ENCODE measurements at places on chromosomes 3 and 15.

GRCh38 chr15:27769652-27770051 is 329.5 kb downstream of the OCA2 start:
- no peak for DNase-seq

DNA sequence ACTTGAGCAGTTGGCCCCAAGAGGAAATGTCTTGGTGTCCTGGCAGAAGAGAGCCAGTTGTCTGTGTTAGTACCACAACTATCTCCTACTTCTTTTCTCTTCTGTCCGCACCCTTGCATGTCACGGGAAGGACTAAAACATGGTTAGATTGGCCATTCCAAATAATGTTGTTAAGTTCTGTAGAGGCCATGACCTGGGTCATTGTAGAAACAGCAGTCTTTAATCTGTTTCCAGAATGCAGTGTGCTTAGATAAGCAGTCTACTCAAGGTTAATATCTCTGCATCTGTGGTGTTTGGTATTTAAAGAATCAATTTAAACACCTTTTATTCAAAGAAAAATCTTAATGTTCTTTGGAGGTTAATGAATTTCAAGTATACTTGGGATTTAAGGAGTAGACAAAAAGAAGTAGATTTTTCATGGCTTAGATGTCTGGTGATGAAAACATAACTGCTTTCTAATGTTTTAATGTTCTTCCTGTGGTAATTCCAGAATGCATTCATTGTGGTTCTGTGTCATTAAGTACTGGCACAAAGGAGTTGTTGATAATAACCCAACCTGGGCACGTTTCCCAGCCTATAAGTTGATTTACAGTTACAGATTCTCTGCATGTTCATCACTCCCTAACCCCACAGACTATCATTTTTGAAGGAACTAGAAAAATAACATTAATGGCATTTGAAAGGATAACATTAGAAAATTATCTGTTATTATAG is 58.9 kb downstream of the TMEM108 start:
- peak; percentile 33 for DNase-seq

GRCh38 chr3:99128235-99128634 is 226.7 kb upstream of the DCBLD2 start:
- DNase-seq = no peak

DNA sequence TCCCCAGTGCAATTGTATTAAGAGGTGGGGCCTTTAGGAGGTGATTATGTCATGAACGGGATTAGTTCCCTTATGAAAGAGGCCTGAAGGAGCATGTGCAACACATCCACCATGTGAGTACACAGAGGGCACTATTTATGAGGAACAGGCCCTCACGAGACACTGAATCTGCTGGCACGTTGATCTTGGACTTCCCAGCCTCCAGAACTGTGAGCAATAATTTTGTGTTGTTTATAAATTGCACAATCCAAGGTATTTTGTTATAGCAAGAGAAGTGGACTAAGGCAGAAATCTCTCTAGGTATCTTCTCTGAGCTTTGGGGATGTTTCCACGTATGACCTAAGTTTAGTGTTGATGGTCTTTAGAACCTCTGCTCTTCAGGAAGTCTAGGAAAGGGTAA is 149.3 kb upstream of the CBLB start:
- no peak for DNase-seq

DNA sequence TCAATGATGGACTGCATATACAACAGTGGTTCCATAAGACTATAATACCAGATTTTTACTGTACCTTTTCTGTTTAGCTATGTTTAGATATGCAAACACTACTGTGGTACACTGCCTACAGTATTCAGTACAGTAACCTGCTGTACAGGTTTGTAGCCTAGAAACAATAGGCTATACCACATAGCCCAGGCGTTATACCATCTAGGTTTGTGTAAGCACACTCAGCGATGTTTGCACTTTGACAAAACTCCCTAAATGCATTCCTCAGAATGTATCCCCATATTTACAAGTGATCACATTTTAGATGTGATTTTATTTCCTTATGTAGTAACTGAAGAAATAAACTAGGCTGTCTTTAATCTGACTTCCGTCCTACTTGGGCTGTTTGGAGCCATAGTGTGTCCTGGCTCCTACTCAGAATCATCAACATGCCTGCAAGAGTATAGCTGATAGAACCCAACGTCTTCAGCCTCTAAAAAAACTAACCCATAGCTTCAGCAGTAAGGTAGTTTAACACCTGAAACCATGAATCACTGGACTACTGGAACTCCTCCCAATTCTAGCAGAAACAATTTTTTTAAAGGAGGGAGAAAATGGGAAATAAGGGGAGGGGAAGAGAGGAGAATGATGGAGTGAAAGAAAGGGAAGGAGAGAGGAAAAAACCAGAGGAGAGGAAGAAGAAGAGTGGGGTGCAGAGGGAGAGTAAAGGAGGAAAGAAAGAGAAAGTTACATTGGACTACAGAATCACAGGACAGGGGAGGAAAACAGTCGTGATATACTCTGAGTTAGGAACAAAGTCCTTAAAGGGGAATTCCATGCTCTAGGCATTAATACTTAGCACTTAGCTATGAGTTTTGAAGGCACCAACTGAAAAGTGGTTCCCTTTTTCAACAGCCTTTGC is 67.7 kb upstream of the PLXND1 start:
- no peak for DNase-seq

- no peak for DNase-seq
Observed at GRCh38 chr3:58064923-58065638, 56.9 kb downstream of the FLNB start.

- DNase-seq = no peak
Observed at GRCh38 chr3:30470496-30470895, 135.9 kb upstream of the TGFBR2 start.

- no peak for DNase-seq
Observed at GRCh38 chr15:29266052-29266582, 3.5 kb downstream of the NSMCE3 start.

DNA sequence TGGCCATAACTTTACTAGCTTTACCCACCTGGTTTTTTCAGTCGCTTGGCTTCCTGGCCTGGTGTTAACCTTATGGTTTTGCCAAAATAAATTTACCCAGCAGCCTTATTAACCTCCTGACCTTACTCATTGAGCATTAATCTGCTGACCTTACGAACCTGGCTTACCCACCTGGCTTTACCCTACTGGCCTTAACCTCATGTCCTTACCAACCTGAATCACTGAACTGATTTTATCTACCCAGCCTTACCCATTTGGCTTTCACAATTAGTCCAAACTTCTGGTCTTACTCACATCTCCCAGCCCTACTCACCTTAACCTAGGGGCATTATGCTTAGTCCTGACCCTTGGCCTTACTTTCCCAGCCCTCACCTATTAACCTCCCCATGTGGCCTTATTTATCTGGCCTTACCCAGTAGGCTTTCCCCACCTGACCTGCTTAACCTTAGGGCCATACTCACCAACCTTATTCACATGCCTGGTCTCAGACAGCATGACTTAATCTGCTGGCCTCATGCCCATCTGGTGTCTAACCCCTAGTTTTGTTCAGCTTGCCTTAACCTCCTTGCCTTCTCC is 93.4 kb downstream of the IL12A start:
- DNase-seq = no peak

GRCh38 chr3:162743091-162743490 is 1246.5 kb downstream of the OTOL1 start:
- DNase-seq = no peak

DNA sequence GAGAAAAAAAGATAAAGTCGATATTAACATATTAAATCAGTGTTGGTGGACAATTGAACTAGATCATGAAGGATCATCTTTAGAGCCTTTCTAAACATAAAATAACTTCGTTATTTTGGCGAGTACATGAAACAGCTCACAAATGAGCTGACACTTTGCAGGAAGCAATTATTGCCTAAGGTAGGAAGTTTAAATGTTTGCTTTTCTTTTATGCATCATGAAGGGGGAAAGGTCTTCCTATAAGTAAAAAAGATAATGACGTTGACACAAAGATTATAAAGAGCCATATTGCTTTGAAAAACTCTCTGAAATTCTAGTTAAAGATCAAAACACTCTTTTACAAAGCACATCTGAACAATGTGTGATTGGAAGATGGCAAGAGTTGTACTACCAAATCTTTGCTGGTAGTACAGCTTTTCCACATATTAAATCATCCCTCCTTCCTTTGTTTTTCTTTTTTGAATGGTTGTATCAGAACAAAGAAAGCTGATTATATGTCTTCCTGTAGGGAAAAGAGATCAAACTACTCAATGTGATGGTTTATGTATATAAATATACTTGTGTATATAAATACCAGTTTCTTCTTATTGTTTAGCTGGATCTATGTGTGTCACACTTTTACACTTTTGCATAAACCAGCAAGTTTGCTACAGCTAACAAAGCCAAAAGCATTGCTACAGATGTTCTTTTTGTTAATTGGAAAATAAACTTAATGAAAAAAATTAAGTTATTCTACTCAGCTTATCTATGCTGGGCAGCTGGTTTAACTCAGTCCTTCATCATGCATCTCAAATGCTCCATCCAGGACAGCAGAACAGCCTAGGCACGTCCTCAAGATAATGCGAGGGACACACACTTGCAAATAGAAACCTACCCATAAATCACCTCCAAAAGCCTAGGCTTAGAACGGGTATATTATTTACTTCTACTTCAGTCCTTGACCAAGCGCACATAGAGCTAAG is 850.8 kb upstream of the ROBO1 start:
- DNase-seq = no peak

GRCh38 chr3:16199769-16200168 is 25.3 kb downstream of the GALNT15 start:
- DNase-seq = no peak

DNA sequence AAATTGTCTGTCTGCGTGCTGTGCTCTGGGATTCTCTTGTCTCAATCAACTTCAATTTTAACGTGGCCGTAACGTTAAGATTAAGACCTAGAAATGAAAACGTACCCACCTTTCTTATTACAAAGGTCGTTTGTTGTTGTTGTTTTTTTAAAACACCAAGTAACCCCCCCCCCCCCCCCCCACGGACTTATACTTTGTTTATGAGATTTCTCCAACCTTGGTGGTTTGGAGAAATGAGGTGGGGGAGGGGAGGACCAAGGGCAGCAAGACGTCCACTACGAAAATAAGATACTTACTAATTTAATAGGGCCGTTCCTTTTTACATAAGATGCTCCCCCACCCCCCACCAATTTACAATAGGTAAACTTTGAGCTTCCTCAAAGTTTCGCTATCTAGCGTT is 244.4 kb upstream of the TOPAZ1 start:
- DNase-seq = no peak

DNA sequence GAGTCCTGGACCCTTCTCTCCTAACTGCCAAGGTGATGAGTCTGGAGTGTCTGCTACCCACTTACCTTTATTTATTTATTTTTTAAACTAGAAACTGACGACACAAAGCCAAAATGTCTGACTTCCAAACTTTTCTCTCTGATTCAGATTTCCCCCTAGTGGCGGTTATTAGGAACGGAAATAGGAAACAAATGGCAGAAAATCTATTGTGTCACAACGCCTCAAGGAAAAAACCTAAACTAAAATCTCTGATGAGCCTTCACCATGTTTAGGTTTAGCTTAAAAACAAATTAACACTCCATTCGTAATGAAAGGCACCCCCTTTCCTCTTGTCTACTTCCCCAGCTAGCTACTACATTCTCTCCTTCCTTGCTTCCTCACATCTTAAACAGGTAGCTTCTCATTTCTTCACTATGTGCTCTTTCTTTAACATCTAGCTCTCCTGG is 94.0 kb upstream of the MEX3B start:
- DNase-seq = peak; percentile 25

DNA sequence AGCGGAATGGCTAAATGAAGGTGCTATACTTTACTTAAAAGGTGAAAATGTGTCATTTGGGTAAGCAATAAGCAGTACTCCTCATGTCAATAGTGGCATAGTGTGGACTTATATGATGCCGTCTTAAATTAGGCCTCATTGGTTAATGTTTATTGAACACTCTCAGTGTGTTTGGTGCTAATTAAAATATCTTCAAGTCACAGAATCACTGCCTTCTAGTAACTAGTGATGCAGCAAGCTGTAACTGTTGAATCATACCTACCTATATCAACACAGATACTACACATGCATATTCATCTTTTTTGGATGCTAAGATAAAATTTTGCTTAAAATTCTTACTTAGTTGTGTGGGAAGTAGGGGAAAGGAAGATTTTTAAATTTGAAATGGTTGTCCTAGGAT is 30.7 kb downstream of the ARHGAP31 start:
- no peak for DNase-seq

DNA sequence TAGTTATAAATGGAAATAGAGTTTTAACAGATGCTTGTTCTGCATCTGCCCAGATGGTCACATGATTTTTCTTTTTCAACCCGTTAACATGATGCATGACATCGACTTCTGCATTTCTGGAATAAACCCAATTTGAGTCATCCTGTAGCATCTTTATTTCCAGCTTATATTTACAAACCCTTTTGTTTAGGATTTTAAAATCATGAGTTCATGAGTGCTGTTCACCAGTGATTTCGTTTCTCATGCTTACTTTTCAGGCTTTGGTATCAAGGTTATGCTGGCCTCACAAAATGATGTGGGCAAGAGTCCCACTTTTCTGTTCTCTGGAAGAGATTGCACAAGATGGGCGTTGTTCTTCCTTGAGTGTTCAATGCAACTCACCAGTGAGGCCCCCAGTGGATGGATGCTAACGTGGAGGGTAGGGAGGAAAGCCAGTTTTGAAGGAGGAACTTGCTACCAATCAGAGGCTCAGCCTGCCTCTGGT is 5.2 kb downstream of the HRH1 start:
- no peak for DNase-seq

DNA sequence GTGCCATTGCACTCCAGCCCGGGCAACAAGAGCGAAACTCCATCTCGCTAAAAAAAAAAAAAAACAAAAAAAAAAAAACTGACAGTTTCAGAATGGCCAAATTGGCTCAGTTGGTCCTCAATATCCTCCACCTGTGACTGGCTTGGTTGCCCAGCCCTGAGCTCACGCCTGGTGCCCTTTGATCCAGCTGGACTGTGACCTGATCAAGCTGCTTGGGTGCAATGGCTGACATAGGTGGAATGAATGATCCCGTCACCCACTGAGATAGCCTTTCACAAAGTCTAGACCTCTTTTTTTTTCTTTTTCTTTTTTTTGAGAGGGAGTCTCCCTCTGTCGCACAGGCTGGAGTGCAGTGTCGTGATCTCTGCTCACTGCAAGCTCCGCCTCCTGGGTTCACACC is 254.6 kb downstream of the FOXP1 start:
- DNase-seq = no peak
